Peyer's patch (tissue), 4 donors: ENCODE measurements at places on chromosomes 5 and 9. TPM values are rescaled to one million over a fixed set of nuclear protein-coding genes. Genes with fewer than 3 reads are reported as not detected.
A peak's percentile ranks its signal among the peaks of the same experiment; 100 is the strongest.

IFNA13 gene
- total RNA-seq: not detected

MAMDC2 gene
- 8.9 TPM for total RNA-seq

GRCh38 chr5:147098233-147098790, 136.5 kb upstream of the STK32A start:
- no peaks in the 10 kb centered on the region for H3K4me1 ChIP-seq
- H3K27ac ChIP-seq: no peak overlapping the region
- no peaks in the 10 kb centered on the region for H3K36me3 ChIP-seq
- no peaks in the 10 kb centered on the region for H3K27me3 ChIP-seq
- no peak overlapping the region for H3K4me3 ChIP-seq

DNA sequence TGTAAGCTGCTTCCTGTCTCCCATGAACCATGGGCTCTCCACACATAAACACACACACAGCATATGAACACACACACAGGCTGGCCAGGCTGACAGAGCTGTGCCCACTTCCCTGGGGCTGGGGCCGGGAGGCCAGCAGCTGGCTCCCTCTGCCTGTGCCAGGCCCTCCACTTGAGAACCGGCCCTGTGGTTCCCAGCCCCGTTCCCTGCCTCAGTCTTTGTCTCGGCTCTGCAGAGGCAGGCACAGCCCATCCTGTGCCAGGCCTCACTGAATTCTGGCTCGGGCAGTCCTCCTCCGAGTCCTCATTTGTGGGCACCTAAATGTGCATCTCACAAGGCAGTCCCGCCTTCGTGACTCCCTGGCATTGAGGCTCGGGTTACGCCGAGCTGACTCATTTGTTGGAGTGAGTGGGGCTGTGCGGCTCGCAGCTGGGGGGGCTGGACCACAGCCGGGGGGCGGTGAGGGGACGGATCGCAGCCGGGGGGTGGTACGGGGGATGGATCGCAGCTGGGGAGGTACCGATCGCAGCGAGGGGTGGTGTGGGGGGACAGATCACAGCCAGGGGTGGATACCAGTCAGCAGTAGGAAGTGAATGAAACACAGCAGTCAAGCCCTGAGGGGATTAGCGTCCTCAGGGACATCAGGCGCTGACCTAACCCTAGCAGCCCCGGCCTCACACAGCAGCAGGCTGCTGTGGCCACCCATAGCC, 72.3 kb downstream of the PSMB7 start:
- peak overlapping the region; percentile 42 for H3K27ac ChIP-seq
- H3K4me1 ChIP-seq: no peaks in the 10 kb centered on the region
- no peak for DNase-seq
- H3K36me3 ChIP-seq: no peaks in the 10 kb centered on the region
- H3K27me3 ChIP-seq: no peaks in the 10 kb centered on the region

DNA sequence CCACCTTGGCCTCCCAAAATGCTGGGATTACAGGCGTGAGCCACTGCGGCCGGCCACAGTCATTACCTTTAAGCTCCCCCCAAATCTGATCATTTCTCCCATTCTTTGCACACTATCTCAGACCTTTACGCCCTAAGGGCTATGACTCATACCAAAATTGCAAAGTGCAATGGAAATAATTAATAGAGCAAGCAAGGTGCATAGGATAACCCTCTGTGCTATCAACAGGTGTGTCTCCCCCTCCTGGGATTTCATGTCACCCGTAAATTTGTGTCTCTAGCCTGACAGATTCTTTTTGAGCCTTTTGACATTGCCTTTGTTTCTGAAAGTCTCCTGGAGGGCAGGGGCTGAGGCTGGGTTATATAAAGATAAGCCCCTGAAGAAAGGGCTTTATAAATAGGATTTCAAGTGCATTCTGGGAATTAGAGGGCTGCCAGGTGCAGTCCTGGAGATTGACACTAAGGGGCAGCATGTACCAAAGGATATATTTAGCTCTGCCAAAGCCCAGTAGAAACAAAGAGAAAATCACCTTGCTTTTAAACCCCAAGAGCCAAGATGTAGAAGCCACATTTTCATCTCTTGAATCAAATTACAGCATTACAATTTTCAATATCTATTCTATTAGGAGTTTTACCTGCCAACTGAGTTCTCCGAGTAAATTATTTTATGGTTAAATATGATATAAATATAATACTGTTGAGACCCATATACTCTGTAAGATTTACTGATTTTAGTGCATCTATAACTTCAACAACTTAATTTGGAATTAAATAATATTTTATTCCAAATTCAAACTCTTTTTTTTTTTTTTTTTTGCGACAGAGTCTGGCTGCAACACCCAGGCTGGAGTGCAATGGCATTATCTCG, 18.2 kb downstream of the S100Z start:
- H3K4me3 ChIP-seq: no peak overlapping the region
- H3K4me1 ChIP-seq: peaks cover 2% of the 10 kb centered on the region
- H3K36me3 ChIP-seq: no peaks in the 10 kb centered on the region
- H3K27me3 ChIP-seq: no peaks in the 10 kb centered on the region
- DNase-seq: peak; percentile 57
- no peak overlapping the region for H3K27ac ChIP-seq

CNTLN gene
- 10.2 TPM for total RNA-seq

SLCO4C1 gene
- total RNA-seq: 2.1 TPM

DNA sequence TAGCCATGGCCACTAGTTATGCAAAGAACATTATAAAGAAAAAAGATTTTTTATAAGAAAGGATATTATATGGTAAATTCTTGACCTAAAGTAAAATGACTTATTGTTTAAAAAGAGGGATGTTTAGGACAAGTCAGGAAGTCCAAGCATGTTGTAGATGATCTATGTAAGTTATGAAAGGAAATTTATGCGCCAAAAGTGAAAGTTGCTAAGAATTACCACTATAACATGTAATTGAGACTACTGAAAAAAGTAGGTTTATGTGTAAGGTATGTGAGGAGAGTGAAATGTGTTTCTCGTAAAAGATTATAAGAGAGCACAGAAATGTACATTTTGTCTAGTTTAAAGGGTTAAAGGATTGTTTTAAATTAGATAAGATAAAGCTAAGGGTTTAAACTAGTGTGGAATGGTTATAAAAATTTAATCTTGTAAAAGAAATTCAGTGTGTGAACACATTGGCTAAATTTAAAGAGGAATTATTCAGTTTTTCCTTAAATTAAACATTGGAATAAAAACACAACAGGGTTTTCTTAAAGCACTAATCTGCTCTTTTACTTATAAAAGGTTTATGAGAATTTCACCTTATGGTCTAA, 1100.4 kb upstream of the EDIL3 start:
- H3K27ac ChIP-seq: no peak overlapping the region
- DNase-seq: no peak
- H3K4me1 ChIP-seq: no peaks in the 10 kb centered on the region
- no peaks in the 10 kb centered on the region for H3K27me3 ChIP-seq
- no peaks in the 10 kb centered on the region for H3K36me3 ChIP-seq
- H3K4me3 ChIP-seq: no peak overlapping the region

PLAC8L1 gene
- 2.0 TPM for total RNA-seq

DNA sequence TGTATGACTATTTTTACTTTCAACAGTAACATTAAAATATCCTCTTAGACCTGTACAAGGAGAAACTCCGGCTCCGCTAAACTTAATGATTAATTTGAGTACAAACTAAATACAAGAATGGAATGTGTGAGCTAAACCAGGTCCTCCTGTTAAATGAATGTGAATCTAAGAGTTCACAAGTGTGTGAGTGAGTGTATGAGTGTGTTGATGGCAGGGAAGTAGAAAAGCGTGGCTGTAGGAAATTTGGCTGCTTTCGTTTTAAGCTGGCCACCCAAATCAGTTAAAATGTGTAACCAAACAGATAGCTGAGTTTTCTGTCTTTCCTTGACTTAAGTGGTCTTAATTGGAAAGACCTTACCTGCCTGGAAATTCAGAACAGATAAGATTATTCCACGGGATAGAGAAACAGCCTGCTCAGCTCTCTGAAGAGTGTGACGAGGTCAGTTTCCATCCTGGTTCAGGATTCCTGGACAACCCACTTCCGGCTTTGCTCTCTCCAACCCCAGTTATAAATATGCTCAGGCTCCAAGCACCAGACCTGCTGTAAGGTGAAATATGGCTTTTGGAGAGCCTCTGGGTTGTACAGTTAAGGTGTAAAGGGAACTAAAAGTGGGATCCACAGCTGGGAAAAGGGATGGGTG, 908.6 kb upstream of the EDIL3 start:
- H3K4me1 ChIP-seq: no peaks in the 10 kb centered on the region
- peak overlapping the region; percentile 38 for H3K4me3 ChIP-seq
- no peak for DNase-seq
- H3K36me3 ChIP-seq: no peaks in the 10 kb centered on the region

ARSI gene
- total RNA-seq: not detected

DNA sequence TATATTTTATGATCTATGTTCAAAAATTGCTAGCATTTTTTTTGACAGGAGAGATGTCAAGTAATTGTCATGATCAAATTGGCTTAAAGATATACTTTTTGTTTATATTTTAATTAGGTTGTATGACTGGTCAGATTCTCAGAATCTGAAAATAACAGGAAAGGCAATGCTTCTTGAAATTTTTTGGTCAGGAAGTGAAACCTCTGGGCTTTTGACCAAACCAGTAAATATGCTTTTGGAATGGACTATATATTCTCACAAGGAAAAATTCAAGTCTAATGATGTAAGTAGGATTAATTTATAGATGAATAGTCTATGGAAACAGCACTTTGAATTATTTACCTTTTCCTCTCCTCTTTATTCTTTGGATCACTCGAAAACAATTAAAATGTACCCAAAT, 52.3 kb downstream of the SLF1 start:
- H3K4me3 ChIP-seq: no peak overlapping the region
- H3K27me3 ChIP-seq: no peaks in the 10 kb centered on the region
- H3K4me1 ChIP-seq: no peaks in the 10 kb centered on the region
- no peak overlapping the region for H3K27ac ChIP-seq
- no peaks in the 10 kb centered on the region for H3K36me3 ChIP-seq

GRCh38 chr9:113636165-113636564, 172.6 kb downstream of the RGS3 start:
- no peaks in the 10 kb centered on the region for H3K4me1 ChIP-seq
- H3K27me3 ChIP-seq: no peaks in the 10 kb centered on the region
- no peak overlapping the region for H3K27ac ChIP-seq
- H3K36me3 ChIP-seq: no peaks in the 10 kb centered on the region
- DNase-seq: peak; percentile 32

DNA sequence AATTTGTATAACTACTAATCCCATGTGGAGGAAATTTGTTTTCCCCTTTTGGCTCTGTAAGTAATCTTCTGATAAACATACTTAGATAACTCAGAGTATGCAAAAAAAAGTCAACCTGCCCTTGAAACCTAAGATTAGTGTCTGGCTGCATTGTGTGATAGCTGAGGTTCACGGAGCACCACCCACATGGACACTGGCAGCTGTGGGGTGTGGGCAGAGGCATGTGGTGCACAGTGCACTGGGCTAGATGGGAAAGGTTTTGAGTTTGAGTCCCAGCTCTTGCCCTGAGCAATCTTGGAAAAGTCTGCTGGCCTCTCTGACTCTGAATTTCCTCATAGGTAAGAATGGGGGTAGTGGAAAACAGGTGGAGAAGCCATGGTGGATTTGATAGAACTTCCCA, 75.1 kb downstream of the PLCXD3 start:
- no peak for DNase-seq
- H3K36me3 ChIP-seq: no peaks in the 10 kb centered on the region
- no peaks in the 10 kb centered on the region for H3K27me3 ChIP-seq

DNA sequence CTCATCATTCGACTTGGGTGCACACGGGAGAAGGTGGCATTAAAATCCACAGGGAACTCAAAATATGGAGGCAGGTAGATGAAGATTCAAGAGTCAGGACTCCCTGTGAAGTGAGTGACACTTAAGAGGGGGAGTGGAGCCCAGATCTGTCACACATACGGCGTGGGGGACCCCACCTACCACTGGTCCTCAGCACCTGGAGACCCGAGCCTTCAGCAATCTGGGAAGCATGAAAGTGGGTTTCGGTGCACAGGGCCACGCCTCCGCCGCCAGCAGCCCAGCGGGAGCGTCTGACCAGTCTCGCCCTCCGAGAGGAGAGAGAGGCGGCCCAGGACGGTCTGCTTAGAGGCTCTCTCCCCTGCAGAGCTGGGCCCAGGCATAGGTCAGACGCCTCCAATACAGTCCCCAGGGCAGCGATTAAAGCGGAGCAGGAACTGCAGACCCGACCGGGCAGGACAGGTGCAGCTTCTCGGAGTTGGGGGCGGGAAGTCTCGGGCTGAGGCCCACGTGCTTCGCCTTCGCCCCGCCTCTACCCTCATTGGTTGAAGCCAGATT, 639 bp upstream of the SLC2A8 start:
- H3K4me3 ChIP-seq: peak overlapping the region; percentile 62
- no peaks in the 10 kb centered on the region for H3K36me3 ChIP-seq
- peak overlapping the region; percentile 57 for H3K27ac ChIP-seq
- no peaks in the 10 kb centered on the region for H3K4me1 ChIP-seq
- no peaks in the 10 kb centered on the region for H3K27me3 ChIP-seq
- DNase-seq: no peak

GRCh38 chr9:69030851-69031645, 4.5 kb upstream of the FXN start:
- H3K4me3 ChIP-seq: no peak overlapping the region
- no peaks in the 10 kb centered on the region for H3K4me1 ChIP-seq
- no peak for DNase-seq
- H3K36me3 ChIP-seq: no peaks in the 10 kb centered on the region

- H3K4me1 ChIP-seq: no peaks in the 10 kb centered on the region
- H3K36me3 ChIP-seq: no peaks in the 10 kb centered on the region
- DNase-seq: no peak
- H3K27ac ChIP-seq: no peak overlapping the region
- H3K27me3 ChIP-seq: no peaks in the 10 kb centered on the region
Measured at GRCh38 chr5:54363669-54364068, 53.3 kb upstream of the ARL15 start.

- H3K4me1 ChIP-seq: no peaks in the 10 kb centered on the region
- H3K4me3 ChIP-seq: no peak overlapping the region
- no peak overlapping the region for H3K27ac ChIP-seq
- no peak for DNase-seq
Measured at GRCh38 chr5:167513381-167513780, 778.1 kb upstream of the WWC1 start.

IGFBPL1 gene
- not detected for total RNA-seq

CCDC192 gene
- not detected for total RNA-seq
